ENCODE measurements at places on chromosomes 7 and 10.

DNA sequence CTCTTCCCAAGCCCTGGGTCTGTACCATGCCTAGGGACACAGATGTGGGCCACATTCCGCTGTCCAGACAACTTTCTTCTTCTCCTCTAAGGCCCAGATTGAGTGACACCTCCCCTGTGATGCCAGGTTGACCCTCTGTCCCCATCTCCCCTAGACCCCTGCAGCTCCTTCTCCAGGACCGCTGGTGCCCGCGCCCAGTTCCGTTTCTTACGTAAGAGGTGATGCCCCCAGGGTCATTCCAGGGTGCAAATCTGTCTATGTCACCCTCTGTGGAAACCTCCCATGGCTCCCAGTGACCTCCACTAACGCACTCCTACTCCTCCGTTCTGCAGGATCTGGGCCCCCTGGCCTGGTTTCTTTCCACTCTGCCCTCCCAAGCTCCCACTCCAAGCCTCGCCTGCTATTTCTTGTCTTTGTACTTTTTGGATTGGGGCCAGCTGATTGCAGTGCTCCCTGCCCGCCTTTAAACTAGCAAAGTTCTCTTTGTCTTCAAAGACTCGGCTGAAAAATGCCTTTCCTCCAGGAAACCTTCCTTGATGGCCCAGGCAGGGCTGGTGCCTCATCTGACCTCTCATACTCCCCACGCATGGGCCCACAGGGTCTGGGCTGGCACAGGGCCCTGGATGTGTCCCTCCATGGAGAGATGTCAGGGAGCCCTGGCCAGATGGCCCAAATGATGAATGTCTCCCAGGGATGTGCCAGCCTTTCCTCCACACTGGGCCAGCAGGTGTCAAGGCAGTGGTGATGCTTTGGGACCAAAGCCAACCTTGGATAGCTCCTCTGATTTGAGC is 21.3 kb upstream of the ELN start:
- no peak for DNase-seq

DNA sequence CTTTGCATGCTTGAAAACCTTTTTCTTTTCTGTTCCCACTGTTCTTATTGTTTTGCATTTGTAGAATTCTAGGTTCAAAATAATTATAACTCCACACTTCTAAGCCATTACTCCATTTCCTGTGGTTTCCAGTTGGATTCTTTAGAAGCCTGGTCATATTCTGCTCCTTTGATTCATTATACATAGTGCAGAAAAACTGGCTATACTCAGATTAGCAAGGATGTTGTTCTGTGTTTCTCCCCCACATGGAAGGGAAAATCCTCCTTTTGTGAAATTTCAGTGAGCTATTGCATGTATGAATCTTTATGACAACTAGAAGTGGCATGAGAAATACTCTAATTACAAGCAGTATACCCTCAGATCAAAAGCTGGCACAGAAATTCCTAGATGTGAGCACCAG is 79.5 kb downstream of the SLC13A1 start:
- DNase-seq, result no peak

GRCh38 chr7:134562136-134562535 is 13.2 kb downstream of the AKR1B15 start:
- DNase-seq, result no peak

DNA sequence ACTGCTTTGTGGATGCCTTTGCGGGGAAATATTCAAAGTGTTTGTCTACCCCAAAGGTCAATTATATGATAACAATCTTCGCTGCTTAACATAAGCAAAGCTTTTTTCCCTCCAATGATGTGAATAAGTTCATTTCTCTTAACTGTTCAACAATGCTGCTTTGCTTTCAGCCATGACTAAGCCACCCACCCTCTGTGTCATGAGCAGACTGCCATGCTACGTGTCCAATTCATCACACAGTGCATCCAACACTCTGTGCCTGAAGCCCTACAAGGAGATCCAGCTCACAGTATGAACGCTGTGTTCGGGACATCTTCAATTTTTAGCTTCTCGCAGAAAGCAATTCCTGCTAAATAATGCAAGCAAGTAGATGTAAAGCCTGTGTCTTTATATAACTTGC is 5.7 kb upstream of the TAS2R40 start:
- DNase-seq, result peak; percentile 24

DNA sequence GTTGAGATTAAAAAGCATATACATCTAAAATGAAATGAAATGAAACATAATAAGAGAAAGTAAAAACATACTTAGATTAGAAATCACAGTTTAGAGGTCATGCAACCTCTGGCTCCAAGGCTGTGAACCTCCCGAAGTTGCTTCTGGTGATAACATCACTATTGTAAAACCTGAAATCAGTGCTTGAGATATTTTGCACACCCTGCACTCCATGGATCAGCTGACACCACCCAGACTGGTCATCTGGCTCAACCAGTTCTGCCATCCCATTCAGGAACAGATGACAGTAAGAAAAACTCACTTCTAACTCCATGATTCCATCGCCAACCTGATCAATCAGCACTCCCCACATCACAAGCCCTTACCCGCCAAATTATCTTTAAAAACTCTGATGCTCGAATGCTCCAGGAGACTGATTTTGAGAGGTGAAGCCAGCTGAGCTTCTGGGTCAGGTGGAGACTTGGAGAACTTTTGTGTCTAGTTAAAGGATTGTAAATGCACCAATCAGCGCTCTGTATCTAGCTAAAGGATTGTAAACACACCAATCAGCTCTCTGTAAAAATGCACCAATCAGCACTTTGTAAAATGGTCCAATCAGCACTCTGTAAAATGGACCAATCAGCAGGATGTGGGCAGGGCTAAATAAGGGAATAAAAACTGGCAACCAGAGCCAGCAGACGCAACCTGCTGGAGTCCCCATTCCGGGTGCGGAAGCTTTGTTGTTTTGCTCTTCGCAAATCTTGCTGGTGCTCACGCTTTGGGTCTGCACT is 162.6 kb upstream of the MAGI2 start:
- no peak for DNase-seq

DNA sequence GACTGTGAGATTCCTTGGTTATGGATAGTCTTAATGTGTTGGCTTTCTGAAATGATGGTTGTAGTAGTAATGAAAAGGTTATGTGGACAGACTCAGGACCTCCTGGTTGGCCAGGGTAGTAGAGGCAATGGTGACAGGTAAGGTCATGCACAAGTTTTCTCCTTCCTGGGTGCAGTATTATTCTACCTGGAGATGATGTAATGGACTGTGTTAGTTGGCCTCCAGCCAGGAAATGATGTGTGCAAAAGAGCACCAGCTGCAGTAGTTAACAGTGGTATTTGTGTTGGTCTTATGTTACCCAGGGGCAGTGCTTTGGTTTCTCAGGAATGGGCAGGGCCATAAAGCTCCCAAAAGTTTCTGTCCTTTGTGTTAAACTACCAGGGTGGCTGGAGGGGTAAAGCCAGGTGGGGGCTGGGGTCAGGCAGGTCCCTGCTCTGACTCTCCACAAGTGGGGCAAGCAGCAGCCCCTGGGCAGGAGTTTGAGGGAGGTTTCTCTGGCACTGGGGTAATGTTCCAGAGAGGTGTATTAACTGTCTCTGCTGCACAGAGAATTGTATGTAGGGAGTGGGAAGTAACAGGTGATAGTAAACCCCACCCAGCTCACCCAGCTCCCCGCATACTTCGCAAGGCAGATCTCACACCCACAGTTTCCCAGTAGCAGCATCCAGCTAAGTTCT is 36.3 kb downstream of the GPR22 start:
- DNase-seq, result no peak

DNA sequence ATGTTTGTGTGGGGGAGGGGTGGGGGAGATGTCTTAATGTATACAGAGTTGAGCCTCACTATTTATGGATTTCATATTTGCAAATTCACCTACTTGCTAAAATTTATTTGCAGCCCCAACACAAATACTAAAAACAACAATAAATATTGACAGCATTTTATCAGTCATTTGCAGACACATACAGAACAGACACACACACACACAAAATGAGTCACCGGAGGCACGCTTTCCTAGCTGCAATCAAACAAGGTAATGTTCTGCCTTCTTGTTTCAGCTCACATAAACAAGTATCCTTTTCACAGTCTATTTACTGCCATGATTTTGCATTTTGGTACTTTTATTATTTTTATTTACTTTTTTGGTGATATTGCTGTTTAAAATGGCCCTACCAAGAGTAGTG is 88.5 kb downstream of the IPMK start:
- DNase-seq, result no peak

DNA sequence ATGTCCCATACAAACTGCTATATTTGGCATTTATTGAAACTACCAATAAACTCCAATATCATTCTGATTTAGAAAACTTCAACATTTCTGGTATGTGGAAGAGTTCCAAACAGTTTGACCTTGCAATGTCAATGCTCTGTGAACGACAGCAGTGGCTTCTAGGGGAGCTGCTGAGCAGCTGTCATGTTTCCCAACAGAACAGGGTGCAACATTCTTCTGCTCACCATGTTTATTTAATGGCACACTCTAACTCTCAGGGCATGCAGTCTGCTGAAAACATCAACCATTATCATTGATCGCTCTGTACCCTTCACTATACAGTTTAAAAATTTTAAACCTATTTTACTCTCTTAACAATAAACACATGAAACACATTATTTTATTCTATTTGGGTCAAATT is 25.9 kb downstream of the LMOD2 start:
- no peak for DNase-seq

DNA sequence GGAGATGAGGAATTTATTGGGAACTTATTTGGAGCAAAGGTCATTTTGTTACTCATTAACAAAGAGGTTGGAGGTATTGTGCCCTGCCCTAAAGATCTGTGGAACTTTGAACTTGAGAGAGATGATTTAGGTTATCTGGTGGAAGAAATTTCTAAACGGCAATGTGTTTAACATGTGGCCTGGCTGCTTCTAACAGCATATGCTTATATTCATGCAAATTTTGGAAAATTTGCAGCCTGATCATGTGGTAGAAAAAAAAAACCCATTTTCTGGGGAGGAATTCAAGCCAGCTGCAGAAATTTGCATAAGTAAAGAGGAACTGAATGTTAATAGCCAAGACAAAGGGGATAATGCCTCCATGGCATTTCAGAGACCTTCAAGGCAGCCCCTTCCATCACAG is 10.7 kb upstream of the PANK1 start:
- DNase-seq, result no peak

- DNase-seq, result no peak
Observed at GRCh38 chr7:45682836-45683555, 108.8 kb downstream of the ADCY1 start.

DNA sequence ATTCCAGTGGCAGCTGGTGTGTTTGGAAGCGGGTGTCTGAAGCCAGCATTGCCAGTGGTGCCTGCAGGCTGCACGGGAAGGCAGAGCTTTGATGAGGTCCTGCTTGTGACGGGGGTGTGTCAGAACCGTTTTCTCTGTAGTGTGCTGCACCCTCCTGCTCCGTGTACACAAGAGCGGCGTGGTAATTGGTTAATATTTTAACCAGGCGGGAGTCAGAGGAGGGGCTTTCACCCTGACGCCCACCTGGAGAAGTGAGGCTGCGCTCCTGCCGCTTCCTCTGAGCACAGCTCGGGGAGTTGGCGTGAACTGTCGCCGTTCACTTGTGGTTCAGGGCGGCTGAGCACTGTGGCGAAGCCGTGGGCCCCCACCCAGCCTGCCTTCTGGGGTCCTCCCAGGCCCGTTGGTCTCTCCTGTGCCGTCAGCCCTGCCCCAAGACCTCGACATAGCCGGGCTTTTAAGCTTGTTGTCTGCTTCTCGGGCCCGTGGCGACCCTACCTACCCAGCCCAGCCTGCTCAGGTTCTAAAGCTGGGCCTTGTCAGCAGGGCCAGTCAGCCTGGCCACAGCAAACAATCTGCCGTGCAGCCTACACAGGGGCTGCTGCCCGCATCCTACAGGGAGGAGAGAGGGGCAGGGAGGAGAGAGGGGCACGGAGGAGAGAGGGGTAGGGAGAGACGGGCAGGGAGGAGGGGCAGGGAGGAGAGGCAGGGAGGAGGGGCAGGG is 11.6 kb downstream of the NKX6-2 start:
- DNase-seq, result no peak

- DNase-seq, result no peak
Observed at GRCh38 chr10:125554016-125554703, 128.8 kb downstream of the TEX36 start.

- DNase-seq, result no peak
Observed at GRCh38 chr7:110568388-110568787, 522.5 kb upstream of the LRRN3 start.

DNA sequence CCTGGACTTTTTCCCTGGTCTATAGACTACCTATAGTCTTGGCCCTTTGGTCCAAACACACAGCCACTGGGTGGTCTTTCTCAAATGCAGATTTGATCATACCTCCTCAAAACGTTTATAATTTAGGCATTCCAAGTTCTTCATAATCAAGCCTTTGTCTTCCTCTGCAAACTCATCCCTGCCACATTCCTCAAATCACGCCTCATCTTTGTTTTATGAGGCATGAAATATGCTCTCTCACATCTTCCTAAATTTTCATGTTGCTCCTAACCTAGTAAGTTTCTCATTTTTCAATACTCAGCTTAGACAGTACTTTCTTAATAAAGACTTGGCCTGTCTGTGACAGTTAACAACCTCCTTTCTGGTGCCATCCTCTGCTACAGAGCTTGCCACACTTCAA is 10.9 kb upstream of the HERC4 start:
- DNase-seq, result peak; percentile 70

- no peak for DNase-seq
Observed at GRCh38 chr10:74096777-74097176, 53.9 kb downstream of the AP3M1 start.

- DNase-seq, result no peak
Observed at GRCh38 chr10:12448340-12448728, 99.0 kb downstream of the CAMK1D start.

DNA sequence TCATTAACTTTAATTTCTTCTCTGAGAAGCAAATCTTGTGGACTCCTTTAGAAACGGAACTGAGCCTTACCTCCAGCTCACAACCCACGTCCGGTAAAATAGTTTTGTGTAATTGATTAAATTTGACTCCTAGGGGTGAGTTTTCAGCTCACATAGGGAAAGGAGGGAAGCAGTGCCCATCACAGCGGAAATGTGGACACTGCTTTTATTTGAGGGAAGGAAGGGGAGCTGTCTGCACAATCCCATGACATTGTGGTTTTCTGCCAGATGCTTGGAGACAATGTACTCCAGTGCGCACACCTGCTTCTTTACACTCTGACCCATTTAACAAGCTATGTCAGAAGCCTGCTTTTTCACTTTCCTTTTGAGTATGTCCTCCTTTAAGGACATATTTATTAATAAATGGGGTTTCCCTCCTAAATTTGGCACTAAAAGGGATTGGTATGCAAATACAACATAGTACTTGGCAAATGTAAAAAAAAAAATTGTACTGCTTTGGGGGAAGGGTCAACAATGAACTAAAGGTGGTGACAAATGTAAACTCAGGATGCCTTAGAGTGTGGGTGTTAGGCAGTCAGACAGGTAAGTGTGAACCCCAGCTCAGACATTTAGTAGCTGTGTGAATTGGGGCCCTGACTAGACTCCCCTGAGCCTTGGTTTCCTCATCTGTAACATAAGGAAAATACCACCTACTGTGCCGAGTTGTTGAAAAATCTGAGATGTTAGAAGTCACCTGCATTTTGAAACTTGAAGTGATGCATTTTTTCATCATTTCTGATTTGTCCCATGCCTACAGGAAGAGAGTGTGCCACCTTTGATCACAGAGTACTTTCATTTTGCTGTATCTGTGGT is 90.2 kb upstream of the KLF6 start:
- DNase-seq, result no peak

GRCh38 chr7:69795932-69796331 is 197.7 kb downstream of the AUTS2 start:
- DNase-seq, result no peak

GRCh38 chr7:157686285-157686894 is 349.6 kb downstream of the DNAJB6 start:
- no peak for DNase-seq
